ENCODE measurements at places on chromosomes 2 and 18.
A peak's percentile ranks its signal among the peaks of the same experiment; 100 is the strongest.

DNA sequence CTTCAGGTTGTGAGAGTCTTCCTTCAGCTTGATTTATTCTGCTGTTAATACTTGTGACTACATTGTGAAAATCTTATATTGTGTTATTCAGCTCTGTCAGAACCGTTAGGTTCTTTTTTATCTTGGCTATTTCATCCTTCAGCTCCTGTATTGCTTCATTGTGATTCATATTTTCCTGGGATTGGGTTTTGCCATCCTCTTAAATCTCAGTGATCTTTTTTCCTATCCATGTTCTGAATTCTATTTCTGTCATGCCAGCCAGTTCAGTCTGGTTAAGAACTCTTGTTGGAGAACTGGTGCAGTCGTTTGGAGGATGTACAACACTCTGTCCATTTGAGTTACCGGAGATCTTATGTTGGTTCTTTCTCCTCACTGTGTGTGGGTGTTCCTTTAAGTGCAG is 19.1 kb downstream of the MSTN start:
- DNase-seq, result no peak

GRCh38 chr2:177721818-177722567 is 329.4 kb downstream of the AGPS start:
- DNase-seq, result no peak

GRCh38 chr2:206190689-206191088 is 31.0 kb downstream of the EEF1B2 start:
- DNase-seq, result no peak

- no peak for DNase-seq
These were observed 211.0 kb upstream of the SIX2 start for GRCh38 chr2:45220227-45220626.

DNA sequence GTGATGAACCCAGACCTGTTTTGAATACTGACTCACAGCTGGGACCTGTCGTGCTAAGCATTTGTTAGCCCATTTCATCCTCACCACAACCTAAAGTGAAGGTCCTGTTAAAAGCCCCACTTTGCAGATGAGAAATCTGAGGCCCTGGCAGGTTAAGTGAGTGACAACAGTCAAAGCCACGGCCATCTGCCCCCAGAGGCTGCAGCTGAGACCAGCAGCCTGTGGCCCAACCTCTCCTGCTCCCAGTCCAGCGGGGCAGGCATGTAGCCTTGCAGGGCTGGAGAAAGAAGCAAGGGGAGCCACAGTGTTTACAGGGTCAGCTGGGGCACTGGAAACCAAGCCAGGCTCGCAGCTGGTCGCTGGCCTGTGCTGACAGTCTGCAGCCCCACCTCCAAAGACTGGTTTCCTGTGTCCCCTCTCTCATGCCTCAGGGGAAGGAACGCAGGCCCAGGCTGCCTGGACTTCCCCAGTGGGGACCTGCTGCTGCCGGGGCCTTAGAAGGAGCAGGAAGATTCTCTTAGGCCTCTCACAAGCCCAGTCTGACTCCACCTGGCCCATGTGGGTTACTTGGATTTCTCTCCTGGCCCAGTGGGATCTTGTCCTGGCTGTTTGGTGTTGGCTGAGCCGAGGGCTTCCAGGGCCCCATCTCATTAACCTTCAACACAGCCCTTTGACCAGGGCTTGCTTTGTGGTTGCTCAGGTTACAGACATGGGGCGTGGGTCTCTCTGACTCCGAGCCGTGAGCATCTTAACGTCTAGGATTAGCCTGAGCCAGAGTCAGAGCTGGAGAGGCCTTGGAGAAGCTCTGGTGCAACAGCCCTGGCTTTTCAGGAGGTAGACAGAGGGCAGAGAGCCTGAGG is 1.7 kb downstream of the INPP5D start:
- no peak for DNase-seq

- DNase-seq, result no peak
These were observed 239.9 kb downstream of the KLHL29 start for GRCh38 chr2:23624915-23625314.

DNA sequence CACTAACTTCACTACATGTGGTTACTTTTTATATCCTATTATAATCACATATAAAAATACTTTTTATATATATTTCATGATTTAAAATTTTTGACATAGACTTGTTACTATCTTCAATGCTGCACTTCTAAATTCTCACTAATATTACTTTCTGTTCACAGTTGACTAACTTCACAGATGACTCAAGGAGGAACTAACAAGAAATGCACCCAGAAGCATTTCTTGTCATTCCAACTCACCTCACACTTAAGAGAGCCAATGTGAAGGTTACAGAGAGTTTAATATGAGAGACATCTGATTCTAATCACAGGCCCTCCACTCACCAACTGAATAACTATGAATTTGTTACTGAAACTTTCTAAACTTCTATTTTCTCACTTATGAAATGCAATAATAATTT is 399.8 kb upstream of the SLC8A1 start:
- DNase-seq, result no peak

GRCh38 chr2:164843346-164843911 is 1.8 kb upstream of the COBLL1 start:
- DNase-seq, result no peak

GRCh38 chr18:44782617-44783016 is 101.9 kb downstream of the SETBP1 start:
- DNase-seq, result no peak

DNA sequence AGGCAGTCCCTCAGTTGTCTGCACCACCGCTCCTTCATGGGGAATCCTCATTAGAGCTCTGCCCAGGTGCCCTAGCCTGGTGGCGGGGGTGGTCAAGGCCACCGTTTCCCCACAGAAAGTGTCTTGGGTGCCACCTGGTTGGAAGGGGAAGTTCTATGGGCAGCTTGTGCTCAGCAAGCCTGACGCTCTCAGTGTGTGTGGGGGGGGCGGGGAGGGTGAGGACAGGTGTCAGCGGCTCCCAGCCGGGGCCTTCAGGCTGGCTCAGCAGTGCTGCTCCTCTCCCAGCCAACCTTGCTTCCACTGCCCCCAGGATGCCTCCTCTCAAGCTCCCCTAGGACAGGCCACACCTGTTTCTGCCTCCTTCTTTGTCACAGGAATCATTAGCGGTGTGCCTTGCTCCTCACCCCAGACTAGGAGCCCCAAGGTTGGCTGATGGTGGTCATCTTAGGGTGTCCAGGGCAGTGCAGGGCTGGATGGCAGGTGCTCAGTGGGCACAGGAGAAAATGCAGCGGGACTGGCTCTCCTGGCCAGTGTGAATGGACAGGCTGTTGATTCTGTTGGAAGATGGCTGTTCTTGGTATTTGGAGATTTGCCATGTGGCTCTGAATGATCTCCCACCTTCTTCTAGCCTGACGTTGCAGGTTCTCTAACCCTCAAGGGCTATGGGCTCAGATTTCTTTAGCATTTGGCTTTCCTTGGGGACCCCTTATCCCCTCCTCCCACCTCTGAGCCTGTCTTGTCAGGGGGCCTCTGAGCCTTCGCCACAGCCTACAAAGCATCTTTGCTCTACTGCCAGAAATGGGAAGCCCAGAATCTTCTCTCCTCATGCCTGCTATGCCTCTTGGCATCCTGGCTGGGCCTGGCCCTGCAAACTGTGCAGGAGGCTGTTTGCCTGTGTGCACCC is 185.8 kb upstream of the HS6ST1 start:
- DNase-seq, result no peak

DNA sequence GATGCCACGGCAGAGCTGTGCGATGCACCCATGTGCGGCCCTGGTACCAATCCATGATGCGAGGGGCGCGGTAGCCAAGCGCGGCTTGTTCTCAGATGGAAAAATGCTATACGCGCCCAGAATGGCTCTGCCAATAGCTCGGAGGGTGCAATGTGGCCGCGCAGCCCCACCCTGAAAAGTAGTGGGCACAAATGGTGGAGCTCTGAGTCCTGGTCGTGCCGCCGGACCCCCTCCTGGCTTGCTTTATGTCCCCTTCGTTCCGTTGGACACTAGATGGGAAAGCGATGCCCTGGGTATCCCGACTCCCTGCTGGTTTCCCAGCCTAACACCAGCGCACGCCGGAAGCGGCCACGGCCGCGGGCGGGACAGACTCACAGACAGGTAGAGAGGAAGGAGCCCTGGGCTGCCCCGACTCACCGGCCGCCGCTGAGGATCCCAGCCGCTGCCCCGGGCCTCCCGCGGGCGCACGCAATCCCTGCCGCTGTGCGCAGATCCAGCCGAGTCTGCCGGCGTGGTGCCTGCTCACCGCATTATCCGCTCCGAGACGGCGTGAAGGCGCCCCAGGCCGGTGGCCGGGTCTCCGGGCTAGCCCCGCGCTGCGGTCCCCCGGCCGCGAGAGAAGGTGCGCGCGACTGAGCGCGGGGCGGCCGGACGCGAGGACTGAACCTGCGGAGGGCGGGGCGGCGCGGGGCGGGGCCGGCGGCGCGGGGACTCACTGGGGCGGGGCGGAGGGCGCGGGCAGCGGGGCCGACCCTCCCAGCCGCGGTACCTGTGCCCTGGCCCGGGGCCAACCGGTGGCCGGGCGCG is at the start of gene CDC42EP3:
Gene CDC42EP3 (minus strand): TSS at position 634 of the 807 bp plus-strand sequence. CDS start 25,055 bp downstream, outside the sequence.
- no peak for DNase-seq

DNA sequence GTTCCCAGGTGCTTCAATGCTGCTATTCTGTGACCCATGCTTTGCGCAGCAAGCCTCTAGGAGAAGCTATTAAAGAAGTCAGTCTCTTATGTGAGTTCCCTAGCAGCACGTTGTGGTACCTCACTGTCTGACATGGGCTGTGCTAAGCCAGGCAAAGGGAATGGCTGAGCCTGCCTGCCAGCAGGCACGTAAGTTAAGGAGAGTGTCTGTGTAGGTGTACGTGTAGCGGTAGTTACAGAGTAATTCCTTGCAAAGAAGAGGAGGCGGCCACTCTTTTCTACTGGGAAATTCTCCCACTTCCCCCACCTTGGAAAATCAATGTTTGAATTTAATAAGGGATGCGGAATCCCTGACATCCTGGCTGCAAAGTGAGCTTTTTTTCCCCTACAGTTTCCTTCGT is 123.5 kb upstream of the LYPD1 start:
- DNase-seq, result no peak

GRCh38 chr2:173943738-173944137 is 21.4 kb downstream of the SP3 start:
- no peak for DNase-seq

GRCh38 chr18:48767090-48767690 is 183.6 kb downstream of the SMAD7 start:
- no peak for DNase-seq

DNA sequence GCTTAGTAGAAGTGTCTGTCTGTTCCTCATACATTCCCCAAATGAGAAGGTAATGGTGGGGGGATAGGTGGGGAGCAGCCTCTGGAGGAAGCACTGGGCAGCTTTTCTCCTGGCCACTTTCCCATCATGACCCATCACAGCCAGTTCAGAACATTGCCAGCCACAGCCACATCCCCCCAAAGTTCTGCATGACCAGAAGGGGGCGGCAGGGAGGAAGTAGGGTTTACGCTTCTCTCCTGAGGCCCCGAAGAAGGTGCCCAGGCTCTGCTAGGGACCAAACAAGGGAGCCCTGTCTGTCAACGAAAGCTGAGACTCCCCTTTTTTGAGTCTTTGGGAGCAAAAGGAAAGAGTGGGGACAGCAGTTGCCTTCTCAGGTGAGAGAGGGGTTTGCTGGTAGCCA is 7.7 kb downstream of the IGFBP5 start:
- no peak for DNase-seq

DNA sequence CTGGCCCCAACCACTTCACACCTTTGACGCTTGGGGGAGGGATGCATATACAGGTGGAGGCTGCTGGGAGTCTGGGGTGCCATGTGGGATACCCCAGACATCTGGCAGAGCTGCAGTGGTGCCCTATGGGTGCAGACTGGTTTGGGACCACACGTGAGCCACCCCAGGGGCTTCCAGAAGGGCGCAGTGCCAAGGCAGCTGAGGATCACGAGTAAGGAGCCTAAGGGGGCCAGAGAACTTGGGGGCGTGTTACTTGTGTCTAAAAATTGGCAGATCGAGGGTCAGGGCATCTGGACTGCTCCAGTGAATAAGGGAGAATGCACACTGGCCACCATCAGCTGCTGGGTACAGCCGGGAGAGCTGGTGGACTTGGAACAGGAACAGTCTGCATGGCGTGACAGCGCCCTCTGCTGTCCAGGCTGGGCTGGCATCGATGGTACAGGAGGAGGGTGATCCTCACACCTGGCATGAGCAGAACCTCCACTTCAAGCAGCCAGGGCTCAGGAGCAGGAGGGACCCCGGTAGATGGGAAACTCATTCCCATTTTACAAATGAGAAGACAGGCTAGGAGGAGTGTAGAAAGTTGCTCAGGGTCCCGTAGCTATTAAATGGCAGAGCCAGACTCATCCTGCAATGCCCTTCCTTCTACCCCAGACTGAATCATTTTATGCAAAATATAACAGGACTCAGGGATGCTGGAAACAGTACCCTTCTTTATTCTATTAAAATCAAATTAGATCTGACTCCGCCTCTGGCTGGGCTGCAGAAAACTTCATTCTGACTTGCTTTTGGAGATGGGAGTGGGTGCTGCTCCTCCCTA is 60.4 kb downstream of the ATOH8 start:
- DNase-seq, result peak; percentile 90

GRCh38 chr2:130389783-130390182 is 33.9 kb downstream of the PTPN18 start:
- DNase-seq, result no peak

DNA sequence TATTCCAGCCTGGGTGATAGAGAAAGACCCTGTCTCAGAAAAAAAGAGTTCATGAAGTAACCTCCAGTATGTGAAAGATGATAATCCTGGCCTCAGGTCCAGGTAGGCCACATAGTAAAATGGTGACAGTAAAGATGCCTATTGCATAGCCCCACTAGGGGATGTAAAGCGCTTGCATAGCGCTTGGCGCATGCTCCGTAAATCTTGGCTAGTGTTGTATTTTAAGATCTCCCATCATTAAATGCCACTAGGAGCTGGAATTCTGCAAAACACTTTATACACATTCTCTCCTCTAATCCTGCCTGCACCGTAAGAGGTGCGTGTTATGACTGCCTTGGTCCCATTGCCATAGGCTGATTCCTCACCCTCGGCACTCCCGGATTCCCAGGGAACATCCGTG is 153.6 kb downstream of the TFCP2L1 start:
- no peak for DNase-seq

- peak; percentile 51 for DNase-seq
These were observed 146.8 kb downstream of the TGIF1 start for GRCh38 chr18:3596637-3597384.

- no peak for DNase-seq
These were observed 25.1 kb upstream of the SP3 start for GRCh38 chr2:173990245-173990644.
